Inflammatory macrophage treated with lipopolysaccharide for 4 hours (primary cell): ENCODE measurements at places on chromosomes 7 and 10.
A peak's percentile ranks its signal among the peaks of the same experiment; 100 is the strongest.

- DNase-seq = no peak
These were observed 20.9 kb downstream of the RGS10 start for GRCh38 chr10:119521443-119522204.

DNA sequence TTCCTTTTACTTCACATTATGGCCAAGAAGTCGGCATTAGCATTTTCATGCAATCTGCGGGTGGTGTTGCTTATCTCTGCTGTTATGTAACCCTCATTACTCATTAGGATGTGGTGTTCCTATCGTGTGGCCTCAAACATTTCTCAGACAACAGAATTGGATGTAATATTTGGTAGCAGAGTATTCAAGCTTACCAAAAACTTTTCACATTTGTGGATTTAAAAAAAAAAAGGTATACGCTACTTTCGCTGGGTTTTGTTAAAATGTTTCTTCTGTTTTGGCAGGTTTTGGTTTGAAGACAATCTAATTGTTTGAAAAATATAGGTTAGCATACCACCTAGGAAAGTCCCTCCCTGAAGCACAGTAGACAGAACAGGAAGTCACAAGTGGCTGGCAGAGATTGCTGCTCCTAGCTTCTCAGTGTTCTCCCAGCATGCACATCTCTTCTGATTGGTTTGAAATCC is 128.8 kb downstream of the GATA3 start:
- DNase-seq = peak; percentile 92

DNA sequence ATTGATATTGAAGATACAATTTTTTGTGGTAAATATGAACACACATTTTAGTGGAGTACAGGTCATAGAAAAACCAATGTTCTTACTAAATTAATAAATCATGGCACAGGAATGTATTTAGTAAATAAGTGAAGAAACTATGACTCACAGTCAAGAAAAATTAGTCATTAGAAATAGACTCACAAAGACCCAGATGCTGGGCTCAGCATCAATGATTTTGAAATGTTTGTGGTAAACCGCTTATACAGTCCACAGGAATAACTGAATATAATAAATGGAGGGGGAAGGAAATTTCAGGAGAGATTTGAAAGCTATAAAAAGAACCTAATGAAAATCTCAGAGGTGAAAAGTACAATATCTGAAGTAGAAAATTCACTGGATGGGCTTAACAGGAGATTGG is 138.3 kb upstream of the ADCY1 start:
- DNase-seq = peak; percentile 24

DNA sequence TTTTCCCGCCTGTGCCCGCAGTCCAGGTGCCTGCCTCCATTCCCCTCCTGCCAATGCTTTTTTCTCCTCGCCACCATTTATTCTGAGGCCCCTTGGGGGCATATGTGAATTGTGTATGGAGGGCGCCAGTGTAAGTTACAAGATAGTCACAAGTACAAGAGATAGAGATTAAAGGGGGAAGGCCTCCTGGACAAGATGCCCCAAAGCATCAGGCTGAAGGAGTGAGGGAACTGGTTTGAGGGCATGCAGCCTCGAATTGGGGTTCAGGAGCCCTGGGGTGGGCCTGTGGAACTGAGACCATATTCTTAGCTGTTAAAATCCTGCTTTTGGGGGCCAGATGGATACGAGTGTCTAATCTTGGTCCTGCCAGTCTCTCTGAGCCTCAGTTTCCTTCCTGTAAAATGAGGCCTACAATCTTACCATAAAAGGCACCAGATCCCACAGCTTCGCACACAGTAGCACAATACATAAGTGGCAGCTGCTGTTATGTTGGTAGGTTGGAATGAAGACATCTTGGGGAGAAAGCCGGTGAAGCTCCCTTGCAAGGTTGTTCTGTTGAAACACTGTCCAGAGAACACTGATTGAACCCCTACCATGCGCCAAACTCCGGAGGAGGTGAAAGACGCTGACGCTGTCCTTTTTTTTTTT is 545 bp upstream of the COMTD1 start:
- no peak for DNase-seq

DNA sequence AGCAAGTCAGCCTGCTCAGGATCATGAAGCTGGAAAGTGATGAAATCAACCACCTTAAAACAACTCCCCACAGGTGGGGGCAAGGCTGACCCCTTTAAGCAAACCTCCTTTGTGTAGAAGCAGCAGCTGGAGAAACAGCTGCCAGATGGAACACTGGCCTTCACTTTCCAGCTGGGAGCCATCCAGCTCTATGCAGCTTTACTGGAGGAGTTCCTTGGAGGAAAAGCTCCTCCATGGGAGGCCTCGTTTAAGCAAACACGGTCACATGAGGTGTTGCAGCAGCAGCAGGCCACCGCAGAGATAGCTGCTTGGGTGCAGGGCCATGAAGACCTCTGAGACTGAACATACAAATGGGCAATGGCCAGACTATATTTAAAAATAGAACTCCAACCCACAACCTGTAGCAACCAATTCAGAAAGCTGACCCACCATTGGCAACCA is 13.0 kb upstream of the DLG5 start:
- DNase-seq = no peak

- DNase-seq = peak; percentile 92
These were observed 305.1 kb upstream of the PITRM1 start for GRCh38 chr10:3477683-3478082.

DNA sequence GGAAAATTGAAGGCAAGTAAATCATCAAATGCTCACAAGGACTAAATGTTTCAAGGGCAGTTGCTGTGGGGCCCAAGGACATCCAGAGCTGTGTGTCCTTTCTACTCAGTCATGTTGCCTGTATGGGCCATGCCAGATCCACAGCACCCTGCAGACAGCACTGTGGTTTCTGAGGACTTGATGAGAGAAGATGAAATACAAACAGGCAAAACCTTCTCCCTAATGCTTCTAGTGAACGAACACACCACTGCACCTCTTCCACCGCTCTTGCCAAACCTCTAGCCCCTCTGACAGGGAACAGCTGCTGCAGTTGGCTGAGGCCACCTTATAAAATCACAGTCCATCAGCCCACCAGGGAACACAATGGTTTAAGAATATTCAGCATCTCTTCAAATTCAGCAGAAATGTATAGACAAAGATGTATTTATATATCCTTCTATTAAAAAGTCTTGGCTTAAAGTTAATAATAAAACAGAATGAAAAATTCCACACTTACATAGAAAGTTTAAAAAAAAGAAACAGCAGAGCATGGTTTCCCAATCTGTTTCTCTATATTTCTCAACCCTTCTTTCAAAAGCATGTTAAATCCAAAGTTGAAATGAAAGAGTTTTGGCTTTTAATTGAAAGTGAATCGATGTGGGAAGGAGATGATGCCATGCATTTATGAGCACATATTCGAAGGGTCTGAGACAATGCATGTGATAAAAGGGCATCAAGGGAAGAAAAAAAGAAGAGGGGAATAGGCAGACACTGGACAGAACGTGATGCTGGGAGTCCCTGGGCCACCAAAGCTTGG is 14.0 kb downstream of the CYP3A7 start:
- DNase-seq = peak; percentile 92

DNA sequence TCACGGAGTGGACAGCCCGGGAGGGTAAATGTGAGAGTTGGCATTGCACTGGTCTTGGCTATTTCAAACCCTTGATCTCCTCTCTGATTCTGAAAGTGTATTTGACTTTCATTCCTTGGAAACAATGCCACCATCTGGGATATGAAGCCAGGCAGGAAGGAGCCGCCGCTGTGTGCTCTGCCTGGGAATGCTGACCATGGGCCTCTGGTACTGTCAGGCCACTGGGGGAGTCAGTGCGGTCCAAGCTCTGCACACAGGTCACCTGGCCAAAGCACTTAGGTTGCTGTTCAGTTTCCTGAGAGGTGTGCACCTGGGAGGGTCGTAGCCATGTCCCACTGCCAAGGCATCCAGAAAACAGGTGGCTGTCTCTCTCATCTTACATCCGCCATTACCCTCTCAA is 68.5 kb upstream of the SHH start:
- no peak for DNase-seq

DNA sequence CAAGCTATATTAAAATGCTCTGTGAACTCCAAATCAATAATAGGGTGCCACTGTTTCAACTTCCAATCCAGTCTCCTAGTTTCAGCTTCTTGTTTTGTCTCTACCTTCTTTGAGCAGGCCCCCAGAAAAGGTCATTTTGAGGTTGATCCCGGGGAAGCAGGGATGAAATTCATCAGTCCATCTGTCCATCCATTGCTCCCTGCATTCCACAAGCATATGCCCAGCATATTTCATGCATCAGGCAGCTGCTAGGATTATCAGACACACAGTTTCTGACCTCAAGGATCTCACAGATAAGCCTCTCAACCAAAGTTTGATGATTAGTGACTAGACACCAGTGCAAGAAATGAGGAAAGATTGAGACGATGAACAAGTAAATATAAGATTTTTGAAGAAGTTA is 186.6 kb upstream of the PDE1C start:
- DNase-seq = no peak

- no peak for DNase-seq
These were observed 46.0 kb upstream of the CDK13 start for GRCh38 chr7:39904077-39904486.

DNA sequence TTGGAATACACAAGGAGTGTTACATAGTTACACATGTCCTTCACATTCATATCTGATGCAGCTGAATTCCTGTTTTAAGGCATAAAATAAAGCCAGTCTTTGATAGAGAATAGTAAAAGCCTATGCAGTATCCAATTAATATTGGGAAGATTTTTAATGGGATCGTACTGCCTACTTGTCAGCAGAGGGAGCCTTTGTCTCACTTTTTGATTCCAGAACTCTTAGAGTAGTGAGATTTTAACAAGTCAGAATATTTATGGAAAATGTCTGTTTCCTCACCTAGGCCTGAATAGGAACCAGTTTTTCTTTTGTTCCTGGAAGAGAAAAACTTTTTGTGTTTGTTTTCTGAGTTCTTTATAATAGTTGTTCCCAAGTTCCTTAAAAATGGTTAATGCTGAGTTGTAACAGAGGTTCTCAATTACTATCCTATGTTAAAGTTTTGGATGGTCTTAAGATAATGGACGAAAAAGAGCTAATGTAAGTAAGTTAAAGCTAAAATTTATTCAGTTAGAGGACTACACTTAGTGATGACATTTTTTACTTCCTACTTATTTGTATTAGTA is 114.0 kb downstream of the BBS9 start:
- DNase-seq = peak; percentile 28

- no peak for DNase-seq
These were observed 16.3 kb downstream of the VWC2 start for GRCh38 chr7:49789736-49790135.

GRCh38 chr7:85828614-85829013 is 641.8 kb upstream of the SEMA3D start:
- DNase-seq = no peak

DNA sequence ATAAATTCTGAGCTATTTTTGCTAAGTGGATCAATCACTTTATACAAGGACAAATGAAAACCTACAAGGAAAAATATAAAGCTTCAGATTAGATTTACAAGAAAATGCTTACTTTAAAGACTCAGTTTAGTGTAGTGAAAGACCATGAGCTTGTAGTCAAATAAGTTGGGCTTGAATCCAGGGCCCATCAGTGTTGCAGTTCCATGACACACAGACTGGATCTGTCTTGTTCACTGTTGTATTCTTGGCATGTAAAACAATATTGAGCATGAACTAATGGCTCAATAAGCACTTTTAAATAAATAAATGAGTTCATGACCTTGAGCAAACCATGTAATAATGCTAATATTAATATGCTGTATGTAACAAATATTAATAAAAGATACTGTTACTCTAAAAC is 164.6 kb upstream of the KCND2 start:
- no peak for DNase-seq

DNA sequence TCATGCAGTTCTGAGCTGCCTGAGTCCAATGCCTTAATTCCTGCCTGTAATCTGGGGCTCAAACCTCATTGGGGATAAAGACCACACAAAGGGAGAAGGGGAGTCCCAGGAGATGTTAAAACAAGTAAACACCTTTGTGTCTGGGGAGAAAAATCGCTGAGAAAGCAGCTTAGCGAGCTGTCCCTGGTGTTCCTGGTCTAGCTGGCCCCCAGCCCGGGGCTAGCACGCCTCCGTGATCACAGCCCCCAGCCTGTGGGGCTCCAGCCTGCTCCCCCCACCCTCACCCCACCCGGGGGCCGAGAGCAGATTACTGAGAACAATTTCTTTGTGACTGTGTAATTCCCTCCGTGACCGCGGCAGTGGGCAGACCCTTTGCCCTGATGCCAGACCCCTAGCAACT is 24.8 kb downstream of the DPCD start:
- no peak for DNase-seq

GRCh38 chr10:128457136-128457535 is 330.9 kb upstream of the MKI67 start:
- DNase-seq = no peak

- DNase-seq = no peak
These were observed 6.0 kb upstream of the CUEDC2 start for GRCh38 chr10:102438374-102438773.

- no peak for DNase-seq
These were observed 13.4 kb downstream of the NPY start for GRCh38 chr7:24297362-24297761.

GRCh38 chr7:5324961-5325360 is 42.2 kb downstream of the SLC29A4 start:
- DNase-seq = no peak

DNA sequence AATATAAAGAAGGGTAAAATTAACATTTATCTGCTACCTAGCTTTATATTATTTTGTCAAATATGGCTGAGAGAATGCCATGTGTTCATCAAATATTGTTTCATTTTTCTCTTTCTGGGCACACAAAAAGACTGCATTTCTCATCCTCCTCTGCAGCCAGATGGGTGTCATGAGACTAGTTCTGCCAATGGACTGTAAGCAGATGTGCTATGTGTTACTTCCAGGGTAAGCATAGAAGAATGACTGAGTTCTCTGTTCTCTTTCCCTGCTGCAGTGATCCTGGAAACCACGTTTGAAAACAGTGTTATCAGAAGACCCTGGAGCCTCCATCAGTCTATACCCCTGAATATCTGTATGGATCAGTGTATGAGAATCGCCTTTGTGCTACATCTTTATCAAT is 24.1 kb upstream of the SLK start:
- DNase-seq = peak; percentile 1

DNA sequence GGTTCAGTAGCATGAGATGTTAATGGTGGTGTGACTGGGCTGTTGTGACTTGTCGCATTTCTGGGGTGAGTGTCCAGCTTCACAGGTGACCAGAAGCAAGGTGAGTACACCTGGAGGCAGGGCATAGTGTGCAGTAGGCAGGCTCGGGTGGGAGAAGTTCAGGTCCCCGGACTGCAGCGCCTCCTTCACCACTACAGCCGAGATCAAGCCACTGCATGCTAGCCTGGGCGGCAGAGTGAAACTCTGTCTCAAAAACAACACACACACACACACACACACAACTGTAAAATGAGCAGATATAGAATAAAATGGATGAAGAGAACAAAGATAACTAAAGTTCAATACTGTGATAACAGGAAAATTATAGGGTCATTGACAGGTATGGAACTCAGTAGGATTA is 11.1 kb upstream of the PARD3 start:
- no peak for DNase-seq

DNA sequence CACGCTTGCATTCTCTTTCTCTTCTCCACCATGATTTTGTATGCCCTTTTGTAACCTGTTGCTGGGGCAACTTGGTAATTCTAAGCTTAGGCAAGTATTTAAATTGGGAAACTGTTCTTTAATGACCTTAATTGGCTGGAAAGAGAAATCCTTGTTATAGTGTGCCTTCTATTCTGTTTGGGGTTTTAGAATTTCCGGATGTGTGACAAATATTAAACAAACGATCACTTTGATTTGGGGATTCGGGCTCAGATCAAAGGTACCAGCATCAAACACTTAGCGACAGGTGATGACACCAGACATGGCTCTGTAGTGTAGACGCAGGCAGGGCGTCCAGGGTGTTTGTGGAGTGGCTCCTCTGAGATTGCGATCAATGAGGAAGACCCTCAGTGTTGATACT is 55.0 kb downstream of the RAB11FIP2 start:
- DNase-seq = no peak

GRCh38 chr7:5699467-5700384 is 81.7 kb downstream of the RNF216 start:
- DNase-seq = no peak
